ENCODE measurements at places on chromosomes 1 and 21.

DNA sequence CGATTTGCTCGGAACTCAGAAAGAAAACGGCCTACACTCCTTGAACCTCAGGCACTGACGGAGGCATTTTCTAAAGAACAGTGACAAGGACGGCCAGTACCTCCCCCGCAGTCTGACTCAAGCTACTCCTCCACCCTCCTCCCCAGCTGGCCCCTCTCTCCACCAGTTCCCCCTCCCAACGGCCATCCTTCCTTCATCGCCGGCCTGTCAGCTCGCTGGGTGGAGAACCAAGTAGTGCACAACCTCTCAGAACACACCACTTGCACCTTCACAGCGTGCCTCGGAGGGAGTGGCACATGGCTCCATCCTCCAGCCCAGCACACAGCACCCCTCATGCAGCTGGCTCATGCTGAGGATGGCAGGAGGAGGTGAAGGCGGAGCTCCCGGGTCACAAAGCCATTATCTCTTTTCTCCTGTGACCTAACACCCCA is 58.8 kb downstream of the TOR1AIP2 start:
- DNase-seq, result no peak

GRCh38 chr1:156384658-156385057 is 15.6 kb downstream of the RHBG start:
- DNase-seq, result no peak

DNA sequence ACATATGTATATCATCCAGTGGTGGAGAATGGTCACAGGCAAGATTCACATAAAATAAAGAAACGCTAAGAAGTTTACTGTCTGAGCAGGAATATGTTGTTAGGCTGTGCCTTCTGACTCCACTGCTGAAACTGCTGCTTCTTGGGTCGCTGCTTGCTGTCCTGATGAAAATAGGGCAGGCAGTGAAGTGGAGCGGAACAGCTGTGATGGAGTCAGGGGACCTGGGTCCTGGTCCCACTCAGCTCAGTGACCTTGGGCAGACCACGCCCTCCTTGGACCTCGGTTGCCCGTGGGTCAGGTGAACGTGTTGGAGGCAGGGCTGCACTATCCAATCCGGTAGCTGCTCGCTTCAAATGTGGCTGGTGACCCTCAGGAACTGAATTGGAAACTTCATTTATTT is 33.4 kb upstream of the IFFO2 start:
- no peak for DNase-seq

GRCh38 chr1:178664278-178664677 is 60.8 kb upstream of the RALGPS2 start:
- DNase-seq, result no peak

DNA sequence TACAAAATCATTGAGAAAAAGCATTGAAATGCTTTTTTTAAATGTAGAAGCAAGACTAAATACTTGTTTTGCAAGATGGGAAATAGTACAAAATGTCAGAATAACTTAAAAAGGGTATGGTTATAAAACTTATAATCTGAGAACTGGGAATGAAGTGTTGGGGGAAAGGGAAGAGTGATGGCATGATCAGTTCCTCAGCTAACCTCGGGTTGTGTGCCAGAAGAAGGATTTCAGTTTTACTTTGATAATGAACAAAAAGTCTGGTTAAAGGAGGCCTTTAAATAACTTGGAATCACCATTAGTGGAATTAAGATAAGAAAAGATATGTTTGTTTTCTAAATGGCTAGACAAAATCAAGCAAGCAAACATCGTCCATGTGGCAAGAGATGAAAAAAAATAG is 20.7 kb downstream of the NEK7 start:
- DNase-seq, result no peak

DNA sequence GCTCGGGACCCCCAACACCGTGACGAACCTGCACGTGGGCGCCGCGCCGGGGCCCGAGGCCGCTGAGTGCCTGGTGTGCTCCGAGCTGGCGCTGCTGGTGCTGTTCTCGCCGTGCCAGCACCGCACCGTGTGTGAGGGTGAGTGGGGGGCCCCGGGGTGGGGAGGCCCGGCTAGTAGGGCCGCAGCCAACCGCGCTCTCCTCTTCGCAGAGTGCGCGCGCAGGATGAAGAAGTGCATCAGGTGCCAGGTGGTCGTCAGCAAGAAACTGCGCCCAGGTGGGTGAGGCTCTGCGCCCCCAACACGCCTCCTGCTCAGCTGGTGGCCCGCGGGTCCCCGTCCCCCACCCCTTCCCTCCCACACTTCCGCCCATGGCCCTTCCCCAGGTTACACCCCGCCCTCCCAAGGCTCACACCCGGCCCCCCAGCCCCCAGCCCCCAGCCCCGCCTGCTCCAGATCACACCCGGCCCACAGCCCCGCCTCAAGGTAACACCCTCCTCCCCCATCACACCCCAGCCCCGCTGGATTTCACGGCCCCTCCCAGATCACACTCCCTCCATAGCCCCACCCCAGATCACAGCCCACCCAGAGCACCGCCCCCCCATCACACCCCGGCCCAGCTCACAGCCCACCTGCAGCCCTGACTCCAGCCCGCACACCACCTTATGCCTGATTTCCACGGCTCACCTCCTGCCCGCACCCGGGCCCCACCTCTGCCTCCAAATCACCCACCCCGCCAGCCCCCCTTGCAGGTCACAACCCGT is 2.4 kb upstream of the MMP23B start:
- DNase-seq, result no peak

GRCh38 chr1:229237320-229237719 is 33.6 kb upstream of the RAB4A start:
- no peak for DNase-seq

DNA sequence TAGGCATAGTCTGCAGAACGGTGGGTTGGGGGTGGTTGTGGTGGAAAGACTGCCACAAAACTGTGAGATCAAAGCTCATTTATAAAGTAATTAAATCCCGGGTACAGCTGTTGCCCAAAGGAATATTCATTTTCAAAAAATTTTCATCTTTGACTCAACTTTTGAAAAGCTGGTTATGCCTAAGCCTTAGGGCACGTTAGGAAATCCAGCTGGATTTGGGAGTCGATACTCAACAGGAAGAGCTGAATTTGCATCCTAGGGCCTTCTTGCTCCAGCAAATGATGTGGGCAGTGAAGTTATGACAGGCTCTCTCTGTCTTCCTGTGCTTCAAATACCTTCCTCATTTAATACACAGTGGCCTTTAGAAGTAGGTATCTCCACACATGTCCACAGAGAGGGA is 31.7 kb downstream of the ZP4 start:
- DNase-seq, result no peak

- DNase-seq, result no peak
These were observed 5.4 kb downstream of the FAM3B start for GRCh38 chr21:41321908-41322495.

- no peak for DNase-seq
These were observed 38.2 kb downstream of the ACTN2 start for GRCh38 chr1:236724506-236724905.

All from Caki2 (cell line).